ENCODE measurements at places on chromosomes 7 and 10.

DNA sequence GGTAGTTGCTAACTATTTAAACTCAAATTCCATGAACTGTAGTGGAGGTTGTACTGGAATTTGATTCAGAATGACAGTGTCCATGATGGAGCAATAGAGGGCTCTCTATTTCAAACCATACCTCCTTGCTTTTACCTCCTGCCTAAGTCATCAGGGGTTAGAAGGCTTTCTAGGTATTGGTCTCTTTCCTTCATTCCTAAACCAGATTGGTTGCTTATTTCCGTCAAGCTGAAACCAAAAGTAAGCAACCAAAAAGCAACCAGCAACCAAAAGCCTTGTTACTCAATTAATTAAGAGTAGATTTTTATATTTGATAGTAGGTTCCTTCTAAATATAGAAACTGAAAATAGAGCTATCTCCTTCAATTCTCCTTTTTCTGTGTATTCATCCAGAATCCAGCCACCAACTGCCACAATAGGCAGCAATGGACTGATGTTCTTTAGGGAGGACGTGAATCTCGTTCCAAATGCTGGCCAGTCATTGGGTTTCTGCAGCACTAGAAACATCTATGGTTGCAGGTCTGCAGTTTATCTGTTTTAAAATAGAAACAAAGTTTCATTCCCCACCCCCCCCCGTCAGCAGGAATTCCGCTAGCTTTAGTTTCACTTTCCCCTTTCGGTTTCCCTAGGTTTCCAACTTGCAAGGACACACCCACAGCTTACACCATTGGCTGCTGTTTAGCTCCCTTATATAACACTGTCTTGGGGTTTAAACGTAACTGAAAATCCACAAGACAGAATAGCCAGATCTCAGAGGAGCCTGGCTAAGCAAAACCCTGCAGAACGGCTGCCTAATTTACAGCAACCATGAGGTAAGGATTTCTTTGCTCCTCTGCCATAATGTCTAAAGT lies at the start of gene IFIT1:
IFIT1 (plus strand) TSS at position 717 of the 850 bp plus-strand sequence; CDS start at position 807, 90 bp downstream.
- DNase-seq, result peak; percentile 82

GRCh38 chr10:60479305-60480020 lies 89.8 kb upstream of the ANK3 start:
- DNase-seq, result no peak

- DNase-seq, result no peak
Observed at GRCh38 chr7:38731215-38731614, 100.0 kb upstream of the AMPH start.

DNA sequence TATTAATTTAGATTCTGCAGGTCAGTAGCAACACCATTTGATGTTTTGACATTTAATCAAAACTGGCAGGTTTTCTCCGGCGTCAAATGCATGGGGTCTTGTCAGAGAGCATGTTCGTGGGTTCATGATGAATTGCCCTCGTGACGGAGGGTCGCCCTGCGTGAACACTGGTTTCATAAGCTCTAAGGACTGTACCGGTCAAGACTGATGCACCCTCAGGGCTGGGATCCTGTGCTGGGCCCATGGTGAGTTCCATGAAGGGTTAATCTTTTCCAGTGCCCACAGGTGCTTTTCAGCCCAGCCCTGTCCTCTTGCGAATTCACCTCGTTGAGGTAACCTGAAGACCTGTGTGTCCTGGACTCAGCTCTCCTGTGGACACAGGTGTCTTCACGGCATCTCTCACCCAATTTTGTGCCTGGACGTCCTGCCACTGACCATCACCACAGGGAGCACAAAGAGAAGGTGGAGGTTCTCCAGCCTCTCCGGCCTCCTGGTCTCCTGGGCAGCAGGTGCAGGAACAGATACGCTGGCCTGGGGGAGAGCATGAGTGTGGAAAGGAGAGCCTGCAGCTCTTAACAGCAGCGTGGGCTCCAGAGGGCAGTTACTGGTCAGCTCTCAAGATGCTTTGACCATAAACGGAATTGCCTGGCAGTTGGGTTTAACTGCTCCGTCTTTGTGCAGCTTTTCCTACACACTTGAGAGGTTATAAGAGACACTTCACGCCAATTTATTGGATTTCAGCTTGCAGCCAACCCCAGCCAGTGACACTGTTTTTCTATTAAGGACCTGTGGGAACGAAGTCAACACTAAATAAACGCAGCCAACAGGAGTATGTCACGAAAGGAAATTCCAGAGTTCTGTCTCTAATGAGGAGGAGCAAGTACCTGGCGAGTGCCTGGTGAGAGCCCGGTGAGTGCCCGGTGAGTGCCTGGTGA lies 37.4 kb upstream of the CFAP46 start:
- DNase-seq, result no peak

- no peak for DNase-seq
Observed at GRCh38 chr7:139294951-139295575, 46.1 kb upstream of the FMC1 start.

- DNase-seq, result peak; percentile 11
Observed at GRCh38 chr7:126574276-126575250, 678.2 kb downstream of the GRM8 start.

DNA sequence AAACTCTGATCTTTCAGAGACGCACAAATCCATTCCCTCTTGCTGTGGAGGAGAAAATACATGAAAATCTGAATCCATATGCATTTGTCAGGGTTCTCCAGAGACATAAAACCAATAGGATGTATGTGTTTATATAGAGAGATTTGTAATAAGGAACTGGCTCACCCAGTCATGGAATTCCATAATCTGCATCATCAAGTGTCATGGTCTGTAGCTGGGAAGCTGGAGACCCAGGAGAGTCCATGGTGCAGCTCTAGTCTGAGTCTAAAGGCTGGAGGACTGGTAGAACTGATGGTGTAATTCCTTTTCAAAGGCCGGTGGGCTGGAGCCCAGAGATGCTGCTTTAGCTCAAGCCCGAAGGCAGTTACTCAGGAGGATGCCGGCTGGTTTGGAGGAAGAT lies 134.0 kb downstream of the TCF7L2 start:
- DNase-seq, result no peak

DNA sequence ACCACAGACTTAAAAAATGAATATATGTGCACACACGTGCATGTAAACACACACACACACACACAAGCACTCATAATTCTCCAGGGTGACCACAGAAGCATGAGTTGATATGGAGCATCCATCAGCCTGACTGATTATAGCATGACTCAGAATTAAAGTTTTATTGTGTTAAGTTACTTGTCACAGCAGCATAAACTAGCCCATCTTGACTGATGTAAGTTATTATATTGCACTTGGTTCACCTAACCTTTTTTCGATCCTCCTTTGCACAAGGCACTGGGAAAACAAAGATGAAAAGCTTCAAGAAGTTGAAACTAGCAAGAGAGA lies 18.8 kb upstream of the SLC35G1 start:
- no peak for DNase-seq

GRCh38 chr7:1087465-1087814 lies 473 bp upstream of the GPER1 start:
- DNase-seq, result no peak

DNA sequence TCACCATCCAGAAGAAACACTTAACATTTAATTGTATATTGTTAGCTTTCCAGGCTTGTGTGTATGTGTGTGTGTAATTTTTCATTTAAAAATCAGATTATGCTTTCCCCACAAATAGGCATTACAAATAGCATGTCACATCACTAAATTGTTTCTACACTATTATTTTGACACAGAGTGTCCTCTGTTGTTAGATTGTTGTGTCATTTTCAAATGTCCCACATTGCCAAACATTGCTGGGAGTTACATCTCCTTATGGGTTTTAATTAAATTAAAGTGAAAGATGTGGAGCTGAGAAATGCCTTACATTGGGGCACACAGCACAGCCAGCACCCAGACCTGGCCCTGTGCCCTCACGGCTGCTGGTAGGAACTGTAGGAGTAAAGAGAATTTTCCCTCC lies 295.6 kb downstream of the ZEB1 start:
- no peak for DNase-seq

DNA sequence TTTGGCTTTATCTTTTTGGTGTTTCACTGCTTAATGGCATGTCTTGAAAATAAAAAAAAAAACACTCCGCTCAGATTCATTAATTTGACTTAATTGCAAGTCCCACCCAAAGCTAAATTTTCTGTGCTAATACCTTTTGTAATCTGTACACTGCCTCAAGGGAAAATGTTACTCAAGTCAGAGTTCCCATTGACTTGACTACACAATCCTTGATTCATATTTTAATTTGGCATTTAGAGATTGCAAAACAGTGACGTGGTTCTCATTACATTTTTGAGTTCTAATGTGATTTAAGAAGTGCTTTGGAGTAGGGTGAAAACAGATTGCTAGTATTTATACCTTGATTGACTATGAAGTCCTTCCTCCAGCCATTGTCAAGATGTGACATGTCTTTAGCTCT lies 21.3 kb upstream of the LIPM start:
- DNase-seq, result no peak

DNA sequence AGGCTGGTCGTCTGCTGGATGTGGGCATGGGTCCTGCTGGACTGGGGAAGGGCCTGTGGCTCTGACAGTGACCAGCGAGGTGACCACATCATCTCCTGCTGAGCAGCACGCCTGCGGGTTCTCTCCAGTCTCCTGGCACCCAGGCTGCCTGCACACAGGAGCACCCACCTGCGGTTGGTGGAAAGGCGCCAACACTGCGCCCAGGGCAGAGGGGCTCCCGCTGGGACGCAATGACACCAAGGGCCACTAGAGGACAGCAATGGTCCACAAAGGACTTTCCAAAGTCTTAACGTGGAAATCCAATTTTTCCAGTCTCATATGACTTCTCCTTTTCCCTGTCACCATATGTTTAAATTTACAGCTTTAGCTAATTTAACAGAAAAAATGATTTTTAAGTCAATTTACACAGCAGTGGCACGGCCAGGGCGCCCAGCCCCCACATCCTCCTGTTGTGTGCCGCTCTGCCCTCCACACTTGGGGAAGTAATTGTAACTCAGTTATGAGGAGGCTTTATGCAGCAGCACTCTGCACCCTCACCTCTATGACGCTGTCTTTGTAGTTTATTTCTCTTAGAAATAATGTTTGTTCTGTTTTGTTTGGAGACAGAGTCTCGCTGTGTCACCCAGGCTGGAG lies 38.1 kb downstream of the CFAP46 start:
- DNase-seq, result peak; percentile 26

DNA sequence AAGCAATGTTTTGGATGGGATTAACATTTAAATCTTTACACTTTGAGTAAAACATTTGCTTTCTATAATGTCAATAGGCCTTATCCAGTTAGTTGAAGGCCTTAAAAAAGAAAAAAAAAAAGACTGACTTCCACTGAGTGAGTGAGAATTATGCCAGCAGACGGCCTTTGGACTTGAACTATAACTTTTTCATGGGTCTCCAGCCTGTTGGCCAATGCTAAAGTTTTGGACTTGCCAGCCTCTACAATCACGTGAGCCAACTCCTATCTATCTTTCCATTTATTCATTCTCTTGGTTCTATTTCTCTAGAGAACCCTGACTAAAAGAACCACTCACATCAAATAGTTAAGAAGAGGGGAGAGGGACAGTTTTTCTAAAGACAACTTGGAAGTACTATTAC lies 2.8 kb upstream of the FAS start:
- no peak for DNase-seq

DNA sequence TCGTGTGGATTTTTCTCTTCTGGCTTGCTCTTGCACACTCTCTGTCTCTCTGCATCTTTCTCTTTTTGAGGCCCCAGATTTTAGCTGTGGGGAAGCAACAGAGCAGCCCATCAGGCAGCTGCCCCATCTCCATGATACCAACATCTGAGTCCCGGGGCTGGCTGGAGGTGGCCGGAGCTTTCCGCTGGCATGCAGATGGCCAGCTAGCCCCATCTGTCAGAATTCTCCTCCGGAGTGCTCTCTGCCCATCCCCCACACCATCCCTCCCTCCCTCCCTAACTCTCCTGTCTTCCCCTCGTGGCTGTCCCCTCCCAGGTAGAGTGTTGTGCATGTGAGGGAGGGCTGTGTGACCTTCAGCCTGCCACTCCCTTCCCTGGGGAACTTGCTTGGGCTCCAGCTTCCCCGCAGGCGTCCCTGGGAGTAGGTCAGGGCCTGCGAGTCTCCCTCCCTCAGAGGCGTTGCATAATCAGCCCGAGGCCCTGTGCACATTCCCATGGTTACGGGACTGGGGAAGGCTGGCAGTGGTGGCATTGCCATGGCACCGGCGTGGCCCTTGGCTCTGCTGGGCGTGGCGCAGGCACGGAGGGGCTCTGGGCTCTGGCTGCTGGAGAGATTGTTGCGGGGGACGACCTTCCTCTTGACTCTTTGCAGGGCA lies 24.7 kb downstream of the GHRHR start:
- peak; percentile 54 for DNase-seq

DNA sequence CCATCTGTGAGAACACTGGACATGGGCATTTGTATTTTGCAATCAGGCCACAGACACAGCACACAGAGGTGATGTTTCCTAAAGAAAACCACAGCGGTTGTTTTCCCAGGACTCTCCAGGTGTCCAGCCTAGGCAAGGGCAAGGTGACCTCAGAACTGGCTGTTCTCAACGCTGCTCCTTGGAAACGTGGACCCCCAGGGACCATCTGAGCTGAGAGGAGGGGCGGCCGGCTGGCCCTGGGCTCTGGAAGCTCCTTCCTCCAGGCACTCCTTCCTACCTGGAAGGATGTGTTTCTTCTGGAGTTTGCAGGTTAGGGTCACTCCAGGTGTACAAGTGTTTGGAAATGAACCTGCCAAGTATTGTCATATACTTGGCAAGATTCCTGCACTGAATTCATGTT lies 103.1 kb downstream of the ADARB2 start:
- no peak for DNase-seq

GRCh38 chr7:118995350-118995749 lies 770.8 kb downstream of the ANKRD7 start:
- no peak for DNase-seq

DNA sequence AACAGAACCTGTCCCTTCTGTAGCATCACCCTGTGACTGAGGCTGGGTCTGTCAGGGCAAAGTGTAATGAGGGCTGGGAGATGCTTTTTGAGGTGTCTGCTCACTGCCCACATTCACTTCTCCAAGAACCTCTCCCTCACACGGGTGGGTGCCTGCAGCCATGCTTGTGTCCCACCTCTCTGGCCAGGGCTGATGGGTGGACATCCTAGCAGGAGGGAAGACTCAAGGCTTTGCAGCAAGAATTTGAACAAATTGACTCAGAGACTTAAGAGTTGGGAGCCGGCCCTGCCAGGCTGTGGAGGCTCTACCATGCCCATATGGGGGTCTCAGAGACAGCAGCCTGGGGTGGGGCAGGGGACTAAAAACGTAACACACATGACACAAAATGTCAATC lies 33.4 kb downstream of the GOLGA7B start:
- DNase-seq, result no peak

GRCh38 chr7:118298771-118299170 lies 74.3 kb downstream of the ANKRD7 start:
- no peak for DNase-seq

- DNase-seq, result no peak
Observed at GRCh38 chr7:47284691-47285635, 296.9 kb downstream of the TNS3 start.

DNA sequence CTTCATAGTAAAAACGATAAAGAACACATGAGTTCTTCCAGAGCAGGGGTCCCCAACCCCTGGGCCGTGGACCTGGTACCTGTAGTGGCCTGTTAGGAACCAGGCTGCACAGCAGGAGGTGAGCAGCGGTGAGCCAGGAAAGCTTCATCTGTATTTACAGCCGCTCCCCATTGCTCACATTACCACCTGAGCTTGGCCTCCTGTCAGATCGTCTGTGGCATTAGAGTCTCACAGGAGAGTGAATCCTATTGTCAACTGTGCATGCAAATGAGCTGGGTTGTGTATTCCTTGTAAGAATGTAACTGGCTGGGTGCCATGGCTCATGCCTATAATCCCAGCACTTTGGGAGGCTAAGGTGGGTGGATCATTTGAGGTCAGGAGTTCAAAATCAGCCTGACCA lies 229.5 kb downstream of the CNTNAP2 start:
- no peak for DNase-seq

Data from SW480 (cell line).